ENCODE measurements at places on chromosomes 4 and X.

DNA sequence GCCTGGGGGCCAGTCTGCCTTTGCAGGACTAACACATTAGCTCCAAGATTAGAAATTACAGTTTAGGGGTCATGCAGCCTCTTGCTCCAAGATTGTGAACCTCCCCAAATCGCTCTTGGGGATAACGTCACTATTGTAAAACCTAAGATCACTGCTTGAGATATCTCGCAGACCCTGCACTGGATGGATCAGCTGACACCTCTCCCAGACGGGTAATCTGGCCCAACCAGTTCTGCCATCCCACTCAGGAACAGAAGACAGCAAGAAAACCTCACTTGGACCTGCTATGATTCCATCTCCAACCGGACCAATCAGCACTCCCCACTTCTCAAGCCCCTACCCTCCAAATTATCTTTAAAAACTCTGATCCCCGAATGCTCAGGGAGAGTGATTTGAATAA is 431.2 kb downstream of the GPM6A start:
- no peak for DNase-seq

- DNase-seq, result peak; percentile 10
These were observed 403.7 kb downstream of the IL15 start for GRCh38 chr4:142040043-142040442.

- no peak for DNase-seq
These were observed 29.8 kb downstream of the ATP2B3 start for GRCh38 chrX:153547195-153547594.

GRCh38 chr4:30718021-30718542 is 2.1 kb upstream of the PCDH7 start:
- peak; percentile 42 for DNase-seq

DNA sequence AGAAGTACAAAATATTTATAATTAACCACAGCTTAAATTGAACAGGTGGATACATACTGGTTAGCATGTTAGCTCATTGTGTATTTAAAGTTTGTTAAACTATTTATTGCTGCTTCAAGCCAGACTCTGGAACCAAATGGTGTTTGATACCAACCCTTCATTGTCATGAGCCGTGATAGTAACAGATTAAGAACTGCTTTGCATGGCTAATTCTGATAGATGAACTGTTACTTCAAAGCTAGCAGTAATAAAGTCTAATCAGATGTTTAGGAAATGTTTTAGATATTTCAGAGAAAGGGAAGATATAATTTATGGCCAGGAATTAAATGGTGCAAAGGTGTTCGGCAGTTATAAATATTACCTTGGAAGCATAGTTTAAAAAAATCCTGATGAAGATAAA is 676.1 kb upstream of the ATOH1 start:
- no peak for DNase-seq

Measured in ACHN (cell line).